ENCODE measurements at places on chromosomes 7 and 10. TPM values are rescaled to one million over a fixed set of nuclear protein-coding genes. Genes with fewer than 3 reads are reported as not detected.

TRIM74 gene
- total RNA-seq: not detected

EPHA1 gene
- not detected for total RNA-seq

DKK1 gene
- 123 TPM for total RNA-seq

CYTH3 gene
- 27.1 TPM for total RNA-seq

IL15RA gene
- 2.1 TPM for total RNA-seq

CNTNAP2 gene
- total RNA-seq: not detected

EPHB6 gene
- total RNA-seq: 11.0 TPM

SYNPO2L gene
- total RNA-seq: not detected

HOXA9 gene
- total RNA-seq: not detected

SH2B2 gene
- 4.9 TPM for total RNA-seq

RAPGEF5 gene
- total RNA-seq: 4.2 TPM

SH2D4B gene
- total RNA-seq: not detected

PALD1 gene
- 0.18 TPM for total RNA-seq

SLC18A2 gene
- under 0.01 TPM for total RNA-seq

ABCA13 gene
- total RNA-seq: not detected

- DNase-seq: no peak
These were observed 824.6 kb upstream of the IGFBP3 start for GRCh38 chr7:46745707-46746090.

DNA sequence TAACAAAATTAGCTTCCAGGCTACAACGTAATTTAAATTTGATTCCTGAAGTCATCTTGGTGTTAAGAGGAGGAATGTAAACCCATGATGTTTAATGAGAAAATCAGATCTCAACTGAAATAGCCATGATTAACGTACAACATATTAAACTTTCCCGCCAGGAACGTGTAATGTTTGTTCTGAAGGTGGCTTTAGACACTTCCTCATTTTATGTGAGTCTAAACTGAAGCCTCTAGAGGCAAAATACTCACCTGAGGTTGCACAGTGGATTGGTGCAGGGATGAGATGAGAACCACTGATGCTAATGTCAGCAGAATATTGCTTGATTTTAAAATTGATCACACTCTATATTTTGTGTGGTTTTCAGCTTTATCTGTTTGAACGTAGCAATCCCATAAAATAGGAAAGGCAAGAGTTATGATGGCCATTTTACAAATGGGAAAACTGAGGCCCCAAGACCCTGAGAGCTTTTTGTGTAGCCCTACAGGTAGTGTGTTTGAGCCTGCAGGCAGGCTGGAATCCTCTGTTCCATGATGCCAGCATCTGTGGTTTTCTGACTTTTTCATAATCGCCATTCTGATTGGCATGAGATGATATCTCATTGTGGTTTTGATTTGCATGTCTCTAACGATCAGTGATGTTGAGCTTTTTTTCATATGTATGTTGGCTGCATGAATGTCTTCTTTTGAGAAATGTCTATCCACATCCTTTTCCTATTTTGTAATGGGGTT, 243.7 kb upstream of the BMPER start:
- no peak for DNase-seq

DNA sequence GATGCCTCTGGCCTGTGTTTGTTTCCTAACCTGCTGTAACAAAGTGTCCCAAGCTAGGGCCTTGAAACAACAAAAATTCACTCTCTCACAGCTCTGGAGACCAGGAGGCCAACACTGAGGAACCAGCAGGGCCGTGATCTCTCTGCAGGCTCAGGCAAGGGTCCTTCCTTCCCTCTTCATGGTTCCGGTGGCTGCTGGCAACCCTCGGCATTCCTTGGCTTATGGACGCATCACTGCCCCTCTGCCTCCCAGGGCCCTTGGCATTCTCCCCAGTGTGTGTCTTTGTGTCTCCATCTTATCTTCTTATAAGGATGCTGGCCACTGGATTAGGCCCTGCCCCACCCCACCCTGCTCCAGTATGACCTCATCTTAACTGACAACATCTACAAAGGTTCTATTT, 17.0 kb downstream of the CNPY1 start:
- no peak for DNase-seq

DNA sequence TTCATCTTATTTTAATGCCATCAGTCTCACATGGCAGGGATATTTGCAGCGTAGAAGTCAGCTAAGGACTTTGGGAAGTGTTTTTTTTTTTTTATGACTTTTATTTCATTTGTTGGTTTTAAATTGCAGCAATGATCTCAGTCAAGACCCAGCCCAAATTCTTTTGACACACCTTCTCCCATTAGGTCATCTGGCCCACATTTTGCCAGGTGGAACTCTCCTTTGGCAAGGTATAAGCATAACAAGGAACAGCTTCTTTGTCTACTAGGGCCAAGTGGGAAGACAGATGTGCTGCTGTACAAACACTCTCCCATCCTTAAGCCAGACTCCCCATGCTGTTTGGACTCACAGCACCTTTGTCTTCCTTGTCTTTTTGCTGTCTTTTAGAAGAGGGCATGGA, 41.8 kb downstream of the PLEKHA8 start:
- DNase-seq: no peak

- DNase-seq: no peak
These were observed 133.0 kb upstream of the KLF14 start for GRCh38 chr7:130867039-130867438.

- DNase-seq: no peak
These were observed 36.2 kb downstream of the LARP4B start for GRCh38 chr10:895324-895723.

GRCh38 chr7:50282813-50283605, 21.5 kb upstream of the IKZF1 start:
- DNase-seq: no peak

DNA sequence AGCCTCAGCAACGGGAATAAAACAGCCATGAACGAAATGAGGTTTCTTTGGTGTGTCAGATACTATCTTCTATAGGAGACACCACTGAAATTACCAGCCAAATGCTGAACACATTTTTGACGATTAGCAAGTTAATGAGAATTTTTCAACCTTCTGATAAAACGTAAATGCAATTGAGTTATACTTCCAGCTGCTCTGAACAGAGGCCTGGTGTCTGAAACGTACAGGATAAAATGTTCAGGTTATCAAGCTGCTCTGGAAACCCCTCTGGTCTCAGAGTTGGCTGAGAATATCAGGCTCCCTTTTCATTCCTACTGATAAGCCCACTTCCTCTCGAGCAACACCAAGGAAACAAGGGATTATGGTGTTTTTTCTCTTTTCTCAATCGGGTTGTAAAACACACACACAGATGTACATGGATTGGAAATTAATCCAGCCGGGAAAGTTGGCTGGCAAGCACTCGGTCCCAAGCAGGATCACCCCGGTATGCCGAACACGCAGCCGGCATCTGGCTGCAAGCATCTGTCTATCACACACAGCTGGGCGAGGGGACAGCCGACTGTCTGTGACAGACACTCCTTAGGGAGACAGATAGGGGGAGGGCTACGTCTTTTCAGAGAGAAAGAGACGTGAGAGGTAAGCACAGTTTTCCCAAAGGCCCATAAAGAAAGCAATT, 171.8 kb downstream of the PRKAG2 start:
- no peak for DNase-seq

- no peak for DNase-seq
These were observed 94.4 kb upstream of the STEAP4 start for GRCh38 chr7:88401009-88401623.

GRCh38 chr10:5648494-5649457, 17.6 kb downstream of the ASB13 start:
- no peak for DNase-seq

- DNase-seq: no peak
These were observed 35.9 kb upstream of the ELMO1 start for GRCh38 chr7:37484426-37485073.

GRCh38 chr7:132430861-132431822, 145.1 kb downstream of the PLXNA4 start:
- peak; percentile 96 for DNase-seq

GRCh38 chr10:81042647-81043046, 504.9 kb downstream of the SH2D4B start:
- DNase-seq: no peak

DNA sequence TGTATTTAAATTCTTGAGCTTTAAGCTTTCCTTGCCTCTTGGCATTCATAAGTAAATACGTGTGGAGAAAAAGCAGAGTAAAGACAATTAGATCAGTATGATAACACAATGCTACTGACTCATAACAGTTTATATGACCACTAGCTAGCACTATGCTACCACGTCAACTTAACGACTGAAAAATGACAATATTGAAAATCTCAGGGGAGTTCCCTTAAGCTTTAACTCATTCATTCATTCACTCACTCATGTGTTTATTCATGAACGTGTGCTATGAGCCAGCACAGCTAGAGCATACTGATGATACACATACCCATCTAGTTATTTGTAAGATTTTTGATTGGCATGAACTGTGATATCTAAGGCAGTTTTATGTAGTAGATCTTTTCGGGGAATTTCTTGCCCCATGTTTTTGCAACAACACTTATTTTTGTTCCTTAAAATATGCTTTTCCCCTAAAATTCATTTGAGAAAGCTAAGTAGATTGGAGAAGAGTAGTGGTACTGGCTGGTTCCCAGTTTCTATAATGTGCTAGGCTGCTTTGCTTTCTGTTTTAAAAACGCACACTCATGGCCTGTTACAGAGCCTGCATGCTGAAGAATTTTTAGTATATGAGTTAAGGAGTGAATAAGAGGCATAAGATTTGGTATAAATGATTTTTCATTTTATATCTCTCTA, 57.4 kb upstream of the ACBD5 start:
- no peak for DNase-seq

GRCh38 chr10:78207776-78208175, 174.1 kb downstream of the RPS24 start:
- DNase-seq: no peak

- peak; percentile 44 for DNase-seq
These were observed 9.8 kb downstream of the ZNF775 start for GRCh38 chr7:150388709-150389531.

DNA sequence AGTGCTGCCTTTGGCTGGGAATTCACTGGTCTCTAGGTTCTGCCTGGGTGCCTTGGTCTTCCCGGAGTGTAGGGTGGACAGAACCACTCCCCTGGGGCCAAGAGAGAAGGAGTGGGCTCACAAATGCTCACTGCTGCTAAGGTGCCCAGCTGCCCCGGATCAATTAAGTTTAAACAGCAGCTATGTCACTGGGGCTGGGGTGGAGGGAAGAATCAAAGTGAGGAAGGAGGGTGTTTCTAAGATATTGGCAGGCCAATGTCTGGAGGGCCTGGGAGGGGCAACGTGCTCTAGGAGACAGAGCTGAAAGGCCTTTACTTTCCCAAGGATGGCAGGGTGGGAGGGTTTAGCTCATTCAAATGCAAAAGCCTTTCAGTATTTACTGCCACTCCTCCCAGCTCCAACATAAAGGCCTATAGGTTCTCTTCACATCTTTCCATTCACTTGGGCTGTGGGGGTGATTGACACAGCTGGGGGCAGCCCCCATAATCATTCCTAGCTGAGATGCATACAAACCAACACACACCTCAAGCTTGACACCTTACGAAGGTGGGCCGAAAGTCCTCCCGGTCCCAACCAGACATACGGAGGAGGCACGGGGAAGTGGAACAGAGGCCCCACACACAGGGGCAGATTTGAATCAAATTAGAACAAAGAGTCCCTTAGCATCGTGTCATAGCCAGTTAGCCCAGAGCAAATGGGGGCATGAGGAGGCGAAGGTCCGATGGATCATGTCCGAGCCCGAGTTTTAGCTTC, 108.0 kb upstream of the EFCAB10 start:
- no peak for DNase-seq

- no peak for DNase-seq
These were observed 30.3 kb upstream of the CDK1 start for GRCh38 chr10:60747817-60748469.

DNA sequence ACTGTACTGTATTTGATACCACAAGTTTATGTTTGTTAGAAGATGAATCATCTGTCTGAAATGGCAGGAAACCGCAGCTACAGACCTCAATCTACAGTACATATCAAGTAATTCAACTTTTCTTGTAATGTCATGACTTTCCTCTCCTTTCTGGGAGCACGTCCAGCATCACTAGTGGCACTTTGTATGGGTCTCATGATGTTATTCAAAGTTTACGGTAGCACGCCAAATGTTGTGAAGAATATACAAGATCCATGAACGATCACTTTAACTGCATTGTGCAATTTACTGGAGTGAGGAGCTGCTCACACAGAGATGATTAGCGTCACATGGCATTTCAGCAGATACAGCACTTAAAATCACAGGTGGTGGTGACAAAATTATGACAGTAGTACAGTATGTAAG, 257.8 kb upstream of the GNAI1 start:
- DNase-seq: peak; percentile 66

DNA sequence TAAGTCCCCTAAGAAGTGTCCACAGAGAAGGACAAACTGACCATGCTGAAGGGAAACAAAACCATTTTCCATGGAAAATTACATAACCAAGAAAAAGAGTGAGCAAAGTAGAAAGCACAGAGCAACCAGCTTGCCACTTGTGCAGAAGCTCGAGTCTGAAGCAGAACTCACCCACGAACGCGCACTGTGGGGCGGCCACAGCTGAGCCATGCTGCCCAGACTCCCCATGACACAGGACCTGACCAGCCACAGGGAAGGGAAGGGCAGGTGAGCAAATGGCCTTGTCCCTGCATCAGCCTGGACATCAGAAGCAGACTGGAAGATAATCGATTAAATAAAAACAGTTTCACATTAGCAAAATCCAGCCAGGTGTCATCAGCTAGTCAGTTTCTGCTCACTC, 95.7 kb downstream of the TCERG1L start:
- DNase-seq: no peak

DNA sequence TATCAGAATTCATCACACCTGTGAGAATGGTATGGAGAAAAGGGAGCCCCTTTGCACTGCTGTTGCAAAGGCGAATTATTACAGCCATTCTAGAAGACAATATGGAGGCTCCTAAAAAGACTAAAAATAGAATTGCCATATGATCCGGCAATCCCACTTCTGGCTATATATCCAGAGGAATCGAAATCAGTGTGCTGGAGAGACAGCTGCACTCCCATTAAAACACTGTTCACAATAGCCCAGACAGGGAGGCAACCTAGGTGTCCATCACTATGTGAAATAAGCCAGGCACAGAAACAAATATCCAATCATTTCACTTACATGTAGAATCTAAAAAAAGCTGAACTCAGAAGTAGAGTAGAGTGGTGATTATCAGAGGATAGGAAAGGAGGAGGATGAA, 26.0 kb upstream of the GJD4 start:
- DNase-seq: no peak

DNA sequence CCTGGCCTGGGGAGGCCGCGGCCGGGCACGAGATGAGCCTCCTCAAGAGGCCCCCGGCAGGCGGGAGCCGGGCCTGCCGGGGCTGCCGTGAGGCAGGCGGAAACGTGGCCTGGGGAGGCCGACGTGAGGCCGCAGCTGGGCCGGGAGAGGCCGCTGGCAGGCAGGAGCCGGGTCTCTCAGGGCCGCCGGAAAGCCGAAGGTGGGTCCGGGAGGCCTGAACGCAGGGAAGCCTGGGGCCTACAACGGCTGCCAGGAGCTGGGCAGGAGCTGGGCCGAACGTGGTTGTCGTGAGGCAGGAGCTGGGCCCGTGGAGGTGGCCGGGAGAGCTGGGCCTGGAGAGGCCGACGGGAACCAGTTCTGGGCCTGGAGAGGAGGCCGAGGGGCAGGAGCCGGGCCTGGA, 171.9 kb downstream of the TPST1 start:
- no peak for DNase-seq
